Gastroesophageal sphincter (tissue), 4 donors: ENCODE measurements at places on chromosomes 7 and 10.

GRCh38 chr7:6020371-6021286 is 10.5 kb upstream of the ANKRD61 start:
- ATAC-seq = no peak

GRCh38 chr10:77189075-77189474 is 448.5 kb downstream of the KCNMA1 start:
- ATAC-seq = no peak

DNA sequence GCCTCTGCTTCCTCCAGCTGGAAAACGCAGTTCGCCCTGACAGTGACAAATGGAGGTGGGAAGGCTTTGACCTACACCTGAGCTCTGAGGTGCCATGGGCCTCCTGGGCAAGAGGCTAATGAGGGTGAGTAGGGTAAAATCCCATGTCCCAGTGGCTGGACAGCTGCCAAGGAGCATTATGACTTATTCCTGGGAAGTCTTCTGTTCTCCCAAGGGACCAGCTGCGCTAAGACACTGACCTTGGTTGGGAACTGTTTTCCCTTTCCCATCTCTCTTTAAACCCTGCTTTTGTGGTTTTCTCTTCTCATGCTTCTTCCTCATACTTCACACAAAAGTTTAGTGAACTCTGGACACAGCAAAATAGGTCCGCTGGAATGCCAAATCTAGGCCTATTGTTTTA is 72.6 kb downstream of the COPG2 start:
- no peak for ATAC-seq

DNA sequence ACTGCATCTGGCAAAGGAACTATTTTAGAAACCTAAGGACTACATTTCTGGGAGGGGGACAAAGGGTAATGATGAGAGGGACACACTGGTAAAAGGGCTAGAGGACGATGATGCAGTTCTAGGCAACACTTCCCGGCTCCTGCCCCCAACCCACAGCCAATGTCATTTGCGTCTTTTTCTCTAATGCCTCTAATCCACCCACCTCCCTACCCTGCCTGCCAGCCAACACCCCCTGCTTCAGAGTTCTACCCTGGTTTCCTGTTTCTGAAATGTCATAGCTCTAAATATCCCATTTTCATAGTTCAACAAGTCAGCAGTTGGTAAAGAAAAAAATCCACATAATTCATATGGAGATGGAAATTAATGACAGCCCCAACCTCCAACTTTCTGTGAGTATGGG is 79.0 kb downstream of the KIAA1549 start:
- ATAC-seq = no peak
